CD4-positive, alpha-beta T cell treated with Interleukin-6 at 100 ng/mL for 8 hours (primary cell): ENCODE measurements at places on chromosomes 3 and 15.
A peak's percentile ranks its signal among the peaks of the same experiment; 100 is the strongest.

- no peak for DNase-seq
Measured at GRCh38 chr15:36644191-36644896, 64.9 kb downstream of the CDIN1 start.

DNA sequence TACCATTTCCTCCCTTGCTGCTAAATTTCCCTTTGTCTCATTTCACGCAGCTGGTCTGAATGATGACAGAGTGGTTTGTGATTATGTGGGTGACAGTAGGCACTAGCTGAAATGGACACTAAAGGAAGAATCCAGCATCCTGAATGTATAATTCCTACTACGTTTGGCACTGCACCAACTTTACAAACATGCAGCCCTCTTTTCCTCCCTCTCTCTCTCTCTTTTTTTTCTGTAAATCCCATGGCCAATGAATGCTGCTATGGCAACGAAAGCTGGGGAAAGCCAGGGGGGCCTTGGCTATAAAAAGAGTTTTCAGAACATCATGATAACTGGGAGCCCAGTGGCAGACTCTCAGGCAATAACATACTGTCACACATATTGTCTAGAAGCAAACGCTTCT, 367.2 kb upstream of the AGTR1 start:
- DNase-seq, result no peak

DNA sequence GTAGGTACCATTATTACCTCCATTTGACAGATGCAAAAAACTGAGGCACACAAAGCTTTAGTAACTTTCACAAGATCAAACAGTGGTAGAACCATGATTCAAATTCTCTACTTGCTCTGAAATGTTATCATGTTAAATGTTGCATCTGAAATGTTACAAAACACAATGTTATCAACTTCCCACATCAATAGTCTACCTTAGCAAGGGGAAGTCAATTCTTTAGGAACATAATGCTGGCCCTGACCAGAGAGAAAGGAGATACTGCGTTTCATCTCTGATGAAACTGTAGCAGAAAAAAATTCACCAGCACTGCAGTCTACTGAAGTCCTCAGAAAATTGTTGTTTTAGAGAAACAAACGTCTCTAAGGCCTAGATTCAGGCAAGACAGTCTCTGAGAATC, 174.1 kb downstream of the SATB1 start:
- no peak for DNase-seq

DNA sequence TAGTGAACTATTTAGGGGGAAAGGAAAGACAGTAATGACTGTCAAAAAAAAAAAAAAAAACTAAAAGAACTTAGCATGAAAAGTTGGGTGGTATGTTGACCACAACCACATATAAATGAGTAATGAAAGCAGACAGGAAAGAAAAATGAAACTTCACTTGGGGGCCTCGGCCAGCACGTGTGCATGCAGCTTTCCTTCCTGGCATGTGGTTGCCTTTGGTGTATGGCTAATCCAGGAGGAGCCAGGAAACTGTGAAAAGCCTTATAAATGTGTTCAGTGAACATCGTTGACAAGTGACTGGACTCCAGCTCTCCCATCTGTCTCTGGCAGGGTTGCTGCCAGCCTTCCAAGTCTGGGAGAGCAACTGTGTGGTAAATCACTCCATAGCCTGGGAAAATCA, 195.1 kb downstream of the DTWD1 start:
- no peak for DNase-seq

GRCh38 chr15:84749111-84749991, 959 bp downstream of the ZNF592 start:
- DNase-seq, result peak; percentile 33

- no peak for DNase-seq
Measured at GRCh38 chr3:149917124-149917667, 53.5 kb downstream of the PFN2 start.

GRCh38 chr3:146517684-146518435, 26.5 kb downstream of the PLSCR1 start:
- no peak for DNase-seq

DNA sequence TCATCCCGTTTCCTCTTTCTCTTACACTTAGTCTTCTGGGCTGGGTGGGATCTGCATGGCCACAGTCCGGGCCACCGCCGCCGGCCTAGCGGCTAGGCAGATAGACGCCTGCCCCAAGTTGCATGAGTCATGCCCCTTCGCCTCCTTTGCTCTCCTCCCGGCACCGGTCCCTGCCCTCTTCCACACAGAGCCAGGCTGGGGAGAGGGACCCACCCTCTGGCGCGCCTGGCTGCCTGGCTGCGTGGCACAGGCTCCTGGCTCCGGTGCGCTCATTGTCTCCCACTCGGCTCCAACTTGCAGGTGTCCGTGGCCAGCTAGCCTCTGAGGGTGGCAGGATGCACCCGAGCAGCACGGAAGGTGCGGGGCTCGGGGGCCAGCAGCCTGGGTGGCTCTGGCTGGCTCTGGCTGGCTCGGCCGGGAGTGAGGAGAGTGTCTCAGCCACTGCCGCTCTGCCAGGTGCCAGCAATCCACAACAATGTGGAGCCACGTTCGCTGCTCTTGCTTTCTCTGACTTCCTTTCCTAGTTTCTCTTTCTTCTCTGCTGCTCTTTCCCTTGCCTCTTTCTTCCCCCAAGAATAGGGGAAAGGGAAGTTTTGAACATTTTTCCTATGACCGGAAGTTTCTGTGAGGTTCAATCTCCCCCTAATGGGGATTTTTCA, 22.4 kb upstream of the MTHFS start:
- no peak for DNase-seq

DNA sequence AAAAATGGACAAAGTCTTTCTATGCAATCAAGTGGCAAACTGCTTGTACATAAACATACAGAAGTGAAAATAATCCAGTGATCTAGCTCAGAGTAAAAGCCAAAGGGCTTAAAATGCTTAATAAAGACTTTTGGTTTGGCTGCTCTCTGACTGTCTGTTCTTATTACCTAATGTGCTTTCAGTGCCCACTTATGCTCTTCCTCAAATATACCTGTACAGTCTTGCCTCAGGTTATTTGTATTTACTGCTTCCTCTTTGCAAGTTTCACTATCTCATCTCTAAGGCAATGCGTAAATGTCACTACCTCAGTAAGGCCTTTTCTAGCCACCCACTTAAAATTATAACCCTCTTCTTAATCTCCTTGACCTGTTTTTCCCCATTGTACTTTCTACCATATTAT, 171.8 kb downstream of the EPHA6 start:
- DNase-seq, result no peak

GRCh38 chr15:40891810-40892446, 2.3 kb upstream of the VPS18 start:
- DNase-seq, result no peak

- DNase-seq, result no peak
Measured at GRCh38 chr3:46395766-46396530, 10.9 kb downstream of the CCR5AS start.

DNA sequence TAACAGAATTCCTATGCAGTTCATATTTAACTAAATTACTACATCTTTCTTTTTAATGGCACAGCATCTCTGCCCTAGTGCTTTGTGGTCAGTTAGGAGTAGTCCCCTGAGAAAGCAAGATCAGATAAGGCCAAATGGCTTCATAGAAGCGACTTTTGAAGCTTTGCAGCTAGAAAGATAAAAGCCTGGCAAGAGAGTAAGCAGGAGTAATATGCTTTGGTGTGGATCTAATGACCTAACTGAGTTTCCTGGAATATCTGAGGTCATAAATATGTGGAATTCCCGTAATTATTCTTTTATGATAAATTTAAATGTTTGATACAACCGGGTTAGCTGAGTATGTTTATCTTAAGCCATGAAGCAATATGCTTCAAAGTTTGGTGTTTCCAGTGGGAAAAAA, 374.9 kb upstream of the LRRC3B start:
- no peak for DNase-seq

DNA sequence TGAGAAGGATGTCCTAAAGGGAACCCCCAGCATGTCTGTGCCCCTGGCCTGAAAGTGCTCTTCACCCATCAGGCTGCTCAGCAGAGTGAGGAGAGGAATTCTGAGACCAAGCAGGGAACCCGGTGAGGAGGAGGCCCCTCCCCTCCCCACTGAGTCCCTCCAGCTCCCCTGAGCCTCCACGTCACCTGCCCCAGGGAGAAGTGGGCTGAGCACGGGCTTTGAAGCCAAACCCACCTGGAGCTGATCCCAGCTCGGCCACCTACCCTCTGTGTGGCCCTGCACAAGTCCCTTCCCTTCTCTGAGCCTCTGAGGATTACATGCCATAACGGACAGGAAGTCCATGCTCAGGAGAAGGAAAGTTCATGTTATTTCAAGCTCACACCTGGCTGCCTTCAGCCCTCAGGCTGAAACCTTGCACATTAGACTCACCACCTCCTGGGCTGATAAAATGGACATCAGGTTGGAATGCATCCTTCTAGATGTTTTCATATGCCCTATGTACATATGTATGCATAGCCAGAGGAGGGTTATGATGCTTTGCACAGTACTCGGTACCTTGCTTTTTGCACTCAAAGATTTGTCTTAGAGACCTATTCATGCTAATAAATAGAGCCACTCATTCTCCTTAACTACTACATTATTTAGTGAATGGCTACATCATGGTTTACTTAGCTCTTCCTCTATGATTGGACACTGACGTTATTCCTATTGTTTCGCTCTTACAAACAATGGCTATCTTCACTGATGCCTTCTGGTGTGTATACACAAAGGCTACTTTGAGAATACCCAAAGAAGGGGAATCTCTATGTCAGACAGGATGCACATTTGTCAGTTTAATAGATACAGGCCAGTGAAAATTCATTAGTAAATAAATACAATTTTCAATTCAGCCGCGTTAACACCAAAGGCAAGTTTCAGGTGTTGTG, 31.6 kb upstream of the GATA2 start:
- no peak for DNase-seq

GRCh38 chr15:70856177-70856883, 2.4 kb upstream of the LARP6 start:
- DNase-seq, result no peak

- no peak for DNase-seq
Measured at GRCh38 chr3:123757281-123757940, 126.7 kb downstream of the MYLK start.

DNA sequence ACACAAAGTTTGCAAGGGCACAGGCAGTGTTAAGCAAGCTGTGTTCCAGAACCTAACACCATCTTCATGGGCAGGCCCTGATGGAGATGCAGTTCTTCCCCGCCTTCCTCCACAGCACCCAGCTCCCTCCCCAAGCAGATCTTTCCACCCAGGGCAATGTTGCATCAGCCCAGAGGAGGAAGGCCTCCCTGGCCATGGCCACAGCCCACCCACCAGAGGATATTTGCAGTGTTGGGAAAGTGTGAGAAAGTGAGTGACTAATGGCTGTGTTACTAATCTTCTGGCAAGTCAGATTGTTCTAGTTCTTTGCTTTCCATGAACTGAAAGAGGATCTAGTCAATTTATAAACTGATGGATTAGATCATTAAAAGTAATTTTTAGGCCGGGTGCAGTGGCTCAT, 42.0 kb upstream of the ATP10A start:
- no peak for DNase-seq

DNA sequence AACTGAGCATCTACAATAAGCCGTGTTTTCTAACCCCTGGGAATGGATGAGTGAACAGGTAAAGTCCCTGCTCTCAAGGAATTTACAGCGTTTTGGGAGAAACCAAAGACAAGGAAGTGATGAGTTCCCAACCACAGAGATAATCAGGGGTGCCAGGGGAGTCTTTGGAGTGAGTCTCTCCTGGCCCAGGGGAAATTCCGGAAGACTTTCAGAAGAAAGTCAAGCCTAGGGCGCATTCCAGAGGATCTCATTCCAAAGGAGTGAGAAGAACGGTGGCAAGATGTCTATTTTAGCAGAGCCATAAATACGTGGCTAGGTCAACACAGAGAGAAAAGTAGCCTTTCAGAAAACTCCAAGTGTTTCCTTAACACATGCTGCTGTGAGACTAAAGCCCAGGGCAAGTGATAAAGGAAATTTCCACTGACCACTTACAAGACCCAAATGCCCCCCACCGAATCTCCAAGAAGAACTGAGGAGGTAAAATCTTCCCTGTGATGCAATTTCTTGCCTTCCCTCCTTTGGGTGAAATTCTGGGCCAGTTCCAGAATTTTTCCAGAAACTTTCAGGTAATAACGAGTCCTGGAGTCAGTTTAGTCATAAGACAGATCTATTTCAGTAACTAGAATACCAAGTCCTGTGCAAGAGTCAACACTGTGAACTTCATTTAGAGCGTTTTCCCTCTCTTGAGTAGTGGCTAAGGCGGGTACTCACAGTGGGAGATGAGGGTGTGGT, 437.4 kb downstream of the NR2F2 start:
- no peak for DNase-seq

DNA sequence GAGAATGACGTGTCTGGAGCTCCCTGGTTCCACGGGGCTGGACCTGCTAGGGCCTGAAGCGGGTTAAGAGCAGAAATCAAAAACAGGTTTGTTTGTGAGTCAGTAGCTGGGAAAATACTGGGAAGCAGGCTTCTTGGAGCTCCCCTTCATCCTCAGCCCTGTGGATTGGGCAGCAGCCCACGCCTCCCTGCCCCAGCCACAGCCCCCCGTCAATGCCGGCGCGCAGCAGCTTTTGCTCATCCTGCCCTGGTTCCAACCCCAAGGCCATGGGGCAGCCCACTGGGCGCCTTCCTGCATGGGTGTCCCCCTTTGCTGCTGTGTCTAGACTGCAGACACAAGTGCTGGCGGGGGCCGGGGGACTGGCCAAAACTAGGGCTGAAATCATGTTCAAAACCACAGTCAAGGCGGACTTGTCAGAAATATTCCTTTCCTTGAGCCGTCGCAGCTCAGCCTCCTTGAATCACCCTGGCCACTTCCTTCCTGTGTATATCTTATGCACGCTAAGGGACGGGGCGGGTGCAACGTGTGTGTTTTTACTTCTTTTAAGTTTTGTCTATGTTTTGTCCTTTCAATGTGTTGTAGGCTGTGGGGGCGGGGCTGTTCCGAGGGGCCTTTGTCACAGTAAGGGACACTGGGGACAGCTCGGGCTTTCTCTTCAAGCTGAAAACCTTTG, 108.1 kb downstream of the KLF13 start:
- peak; percentile 87 for DNase-seq

DNA sequence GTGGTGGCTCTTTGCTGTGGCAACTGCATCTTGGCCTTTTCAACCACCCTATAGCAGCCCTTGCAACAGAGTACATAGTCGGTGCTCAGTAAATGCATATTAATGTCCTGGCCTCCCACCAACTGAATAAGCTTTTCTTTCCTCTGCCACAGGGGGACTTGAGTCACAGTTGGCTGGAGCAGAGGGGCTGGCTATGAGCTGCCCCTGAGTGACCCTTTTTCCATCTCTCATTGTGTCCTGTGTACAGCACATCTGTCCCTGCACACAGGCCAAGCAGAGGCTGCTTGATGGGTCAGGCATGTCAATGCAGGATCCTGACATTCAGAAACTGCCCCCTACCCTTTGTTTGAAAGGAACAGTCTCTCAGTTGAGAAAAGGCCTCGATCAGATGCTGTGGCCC, 22.4 kb downstream of the SPSB4 start:
- DNase-seq, result no peak
